Effector memory CD8-positive, alpha-beta T cell (primary cell): ENCODE measurements at places on chromosomes 2 and 18.
A peak's percentile ranks its signal among the peaks of the same experiment; 100 is the strongest.

- no peak for DNase-seq
Observed at GRCh38 chr18:10518595-10519255, 7.1 kb upstream of the NAPG start.

DNA sequence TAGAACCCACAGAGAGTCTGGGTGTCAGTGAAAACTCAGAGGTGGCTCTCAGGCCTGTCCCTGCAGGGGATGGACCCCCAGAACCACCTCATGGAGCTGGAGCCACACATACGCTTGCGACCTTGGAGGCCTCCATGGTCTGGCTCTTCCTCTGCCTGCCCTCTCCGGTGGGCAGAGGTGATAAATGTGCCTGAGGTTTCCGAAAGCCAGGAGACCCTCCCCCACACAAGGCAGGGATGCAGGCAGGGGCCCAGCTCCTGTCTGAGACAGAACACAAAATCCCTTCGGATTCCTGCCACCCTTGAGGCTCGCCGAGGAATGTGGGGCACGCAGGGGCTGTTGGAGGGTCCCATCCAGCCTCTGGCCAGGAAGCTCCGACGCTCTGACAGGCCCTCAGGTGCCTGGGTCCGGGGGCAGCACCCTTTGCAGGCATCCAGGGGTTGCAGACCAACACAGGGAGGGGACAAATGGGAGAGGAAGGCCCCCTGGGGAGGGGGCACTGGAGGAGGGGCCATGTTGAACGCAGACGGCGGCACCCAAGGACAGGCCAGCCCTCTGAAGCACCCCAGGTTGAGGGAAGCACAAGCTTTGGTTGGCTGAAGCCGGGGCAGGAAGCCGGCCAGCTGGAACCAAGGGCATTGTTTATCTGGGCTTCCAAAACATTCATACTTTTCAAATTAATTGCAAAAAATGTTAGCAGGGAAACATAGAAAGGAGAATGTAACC lies 4.1 kb upstream of the SNED1 start:
- no peak for DNase-seq

DNA sequence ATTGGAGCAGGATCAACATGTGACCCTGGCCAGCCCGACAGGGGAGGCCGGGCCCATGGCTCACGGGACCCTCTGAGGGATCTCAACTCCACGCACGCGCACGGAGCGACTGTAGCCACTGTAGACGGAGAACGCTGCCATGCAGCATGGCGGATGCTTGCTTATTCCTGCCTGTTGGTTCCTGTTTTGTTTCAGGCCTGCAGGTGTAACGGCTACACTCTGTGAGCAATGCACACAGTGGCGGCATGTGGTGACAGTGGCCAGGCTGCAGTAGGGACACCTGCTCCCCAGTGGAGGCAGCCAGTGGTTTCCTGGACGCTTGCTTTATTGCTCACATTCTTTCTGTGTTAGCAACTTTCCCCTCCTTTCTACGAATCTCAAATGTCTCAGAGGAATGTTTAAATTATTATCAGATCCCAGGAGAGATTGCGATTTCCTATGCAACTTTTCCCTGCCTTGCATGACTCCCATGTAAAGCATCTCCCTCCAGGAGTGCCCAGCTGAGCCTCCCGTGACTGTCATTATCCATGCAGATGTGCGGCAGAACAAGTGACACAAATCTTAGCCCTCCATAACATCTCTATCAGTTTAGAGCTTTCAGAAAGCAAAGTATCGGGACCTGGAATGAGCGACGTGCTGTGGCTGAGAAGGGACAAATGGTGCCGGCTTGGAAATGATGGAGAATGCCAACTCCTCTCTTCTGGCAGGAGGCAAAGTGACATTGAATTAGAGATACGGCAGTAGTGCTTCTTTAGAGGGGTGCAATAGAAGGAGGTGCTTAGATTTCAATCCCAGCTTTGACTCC lies 209.7 kb downstream of the ASB1 start:
- DNase-seq = no peak

- DNase-seq = no peak
Observed at GRCh38 chr2:241733391-241734207, 831 bp upstream of the D2HGDH start.

- no peak for DNase-seq
Observed at GRCh38 chr18:52391810-52392559, 52.0 kb downstream of the DCC start.

GRCh38 chr2:101884423-101884822 lies 107.3 kb upstream of the IL1R2 start:
- no peak for DNase-seq

DNA sequence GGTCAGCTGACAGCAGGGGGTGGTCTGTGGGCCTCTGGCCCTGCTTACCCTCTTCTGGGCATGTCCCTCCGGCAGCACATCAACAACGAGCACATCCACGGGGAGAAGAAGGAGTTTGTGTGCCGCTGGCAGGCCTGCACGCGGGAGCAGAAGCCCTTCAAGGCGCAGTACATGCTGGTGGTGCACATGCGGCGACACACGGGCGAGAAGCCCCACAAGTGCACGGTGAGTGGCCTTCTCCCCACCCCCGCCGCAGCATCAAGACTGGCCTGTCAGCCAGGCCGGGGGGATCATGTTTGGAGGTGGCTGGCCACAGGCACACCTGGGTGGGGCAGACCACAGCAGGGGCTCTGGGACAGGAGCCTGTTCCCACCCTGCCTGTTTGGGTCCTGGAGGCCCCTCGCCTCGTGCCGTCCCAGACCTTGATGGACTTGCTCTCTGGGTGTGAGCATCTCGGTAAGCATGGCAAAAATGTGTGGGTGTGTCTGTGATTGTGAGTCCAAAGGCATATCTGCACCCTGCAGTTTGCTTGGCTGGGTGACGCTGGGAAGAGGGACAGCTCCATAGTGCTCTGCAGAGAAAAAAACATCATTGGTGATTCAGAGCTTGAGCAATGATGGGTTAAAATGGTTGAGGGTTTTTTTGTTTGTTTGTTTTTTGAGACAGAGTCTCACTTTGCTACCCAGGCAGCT lies 242.8 kb downstream of the GLI2 start:
- no peak for DNase-seq

DNA sequence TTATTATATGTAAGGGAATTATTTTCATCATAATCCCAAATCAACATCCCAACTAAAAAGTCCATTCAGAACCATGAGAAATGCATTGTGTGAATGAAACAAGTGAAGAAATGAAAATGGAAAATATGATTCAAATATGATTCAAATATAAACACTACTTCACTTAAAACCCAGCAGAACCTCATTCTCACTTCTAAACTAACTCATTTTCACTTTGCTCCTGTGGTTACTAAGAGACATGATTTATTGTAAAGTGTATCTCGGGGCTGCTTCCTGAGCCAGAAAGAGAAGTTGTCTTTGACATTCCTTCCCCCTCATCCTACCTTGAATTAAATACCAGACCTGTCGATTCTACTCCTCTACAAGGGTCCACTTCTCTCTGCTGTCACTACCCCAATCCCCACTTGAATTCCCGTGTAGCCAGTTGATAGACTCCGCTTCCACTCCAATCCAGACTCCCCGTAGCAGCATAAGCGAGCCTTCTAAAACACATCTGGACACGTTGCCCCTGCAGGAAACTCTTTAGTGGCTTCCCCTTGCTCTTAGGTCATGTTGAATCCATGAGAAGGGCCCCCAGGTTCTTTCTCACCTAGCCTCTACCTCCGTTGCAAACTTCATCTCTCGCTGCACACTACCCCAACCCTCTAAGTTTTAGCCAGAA lies 697.0 kb upstream of the ID2 start:
- no peak for DNase-seq

GRCh38 chr2:115584507-115584906 lies 1142.1 kb downstream of the DPP10 start:
- no peak for DNase-seq

GRCh38 chr2:136116813-136117390 lies 1.0 kb downstream of the CXCR4 start:
- peak; percentile 80 for DNase-seq

DNA sequence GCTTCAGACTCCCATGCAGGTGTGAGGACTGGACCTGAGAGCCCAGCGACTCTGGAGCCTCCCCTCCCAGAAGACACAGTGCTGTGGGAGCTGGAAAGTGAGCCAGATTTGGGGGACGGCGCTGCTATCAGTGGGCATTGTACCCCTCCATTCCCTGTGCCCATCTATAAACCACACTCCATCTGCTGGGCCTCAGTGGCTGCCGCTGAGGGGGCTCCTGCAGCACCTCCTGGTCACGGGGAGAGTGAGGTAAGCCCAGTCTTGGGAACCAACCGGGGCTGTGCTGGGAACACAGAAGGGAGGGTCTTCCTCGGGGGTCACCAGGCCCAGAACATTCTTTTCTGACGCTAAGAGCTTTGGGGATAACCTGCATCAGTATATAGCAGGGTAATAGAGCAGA lies 9.5 kb downstream of the PSD4 start:
- DNase-seq = no peak

GRCh38 chr2:46981662-46982350 lies 66.2 kb upstream of the MCFD2 start:
- no peak for DNase-seq

- no peak for DNase-seq
Observed at GRCh38 chr2:128558441-128558840, 239.8 kb upstream of the HS6ST1 start.

- no peak for DNase-seq
Observed at GRCh38 chr2:227870710-227871374, 589 bp upstream of the DAW1 start.

GRCh38 chr2:217943446-217944321 lies 59.1 kb downstream of the TNS1 start:
- DNase-seq = no peak

DNA sequence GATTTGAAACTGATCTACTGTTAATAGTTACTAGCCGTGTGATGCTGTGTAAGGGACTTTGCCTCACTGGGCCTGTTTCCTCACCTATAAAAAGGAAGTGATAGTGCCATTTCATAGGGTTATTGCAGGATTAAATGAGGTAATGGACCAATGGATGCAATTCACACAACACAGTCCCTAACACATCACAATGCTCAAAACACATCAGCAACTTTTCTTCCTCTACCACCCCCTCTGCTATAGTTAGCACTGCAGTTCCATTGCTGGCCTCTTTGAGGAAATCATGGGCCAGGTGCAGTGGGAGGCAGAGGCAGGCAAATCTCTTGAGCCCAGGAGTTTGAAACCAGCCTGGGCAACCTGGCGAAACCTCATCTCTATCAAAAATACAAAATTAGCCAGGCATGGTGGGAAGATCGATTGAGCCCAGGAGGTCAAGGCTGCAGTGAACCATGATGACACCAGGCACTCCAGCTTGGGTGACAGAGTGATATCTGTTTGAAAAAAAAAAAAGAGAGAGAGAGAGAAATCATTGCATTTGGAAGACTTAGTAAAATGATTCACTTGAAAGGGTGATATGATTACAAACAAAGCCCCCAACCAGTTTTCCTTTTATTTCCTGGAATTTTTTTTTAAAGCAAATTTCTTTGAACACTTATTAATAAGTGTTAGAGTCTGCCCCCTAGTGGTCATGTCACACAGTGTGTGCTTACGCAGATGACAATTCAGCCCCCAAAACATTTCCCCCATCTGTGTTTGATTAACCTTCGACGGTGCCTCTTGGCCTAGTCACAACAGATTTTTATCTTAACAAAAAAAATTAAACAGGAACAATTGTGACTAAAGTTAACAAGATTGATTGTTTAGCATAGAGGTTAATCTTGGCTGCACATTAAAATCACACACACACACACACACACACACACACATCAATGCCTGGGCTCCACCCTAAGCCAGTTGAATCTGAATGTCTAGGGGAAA lies 88.6 kb upstream of the BCL11A start:
- peak; percentile 13 for DNase-seq

DNA sequence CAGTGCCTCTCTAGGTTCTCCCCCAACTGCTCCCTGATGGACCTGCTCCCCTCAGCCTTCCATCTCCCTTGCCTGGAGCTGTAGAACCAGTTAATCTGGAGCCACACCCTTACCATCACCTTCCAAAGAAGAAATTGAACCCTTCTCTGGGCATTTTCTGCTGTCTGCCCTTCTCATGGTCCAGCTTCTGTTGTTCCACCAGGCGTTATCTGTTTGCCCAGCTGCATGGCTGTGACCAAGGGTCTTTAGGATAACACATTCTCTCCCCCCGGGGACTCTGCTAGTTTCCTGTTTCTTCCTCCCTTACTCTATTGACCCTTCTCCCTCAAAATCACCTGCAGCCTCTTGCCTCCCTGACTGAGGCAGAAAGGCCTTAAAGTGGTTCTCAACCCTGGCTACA lies 3.2 kb upstream of the ANKRD53 start:
- no peak for DNase-seq

- DNase-seq = no peak
Observed at GRCh38 chr18:58544179-58544578, 84.7 kb downstream of the ALPK2 start.

DNA sequence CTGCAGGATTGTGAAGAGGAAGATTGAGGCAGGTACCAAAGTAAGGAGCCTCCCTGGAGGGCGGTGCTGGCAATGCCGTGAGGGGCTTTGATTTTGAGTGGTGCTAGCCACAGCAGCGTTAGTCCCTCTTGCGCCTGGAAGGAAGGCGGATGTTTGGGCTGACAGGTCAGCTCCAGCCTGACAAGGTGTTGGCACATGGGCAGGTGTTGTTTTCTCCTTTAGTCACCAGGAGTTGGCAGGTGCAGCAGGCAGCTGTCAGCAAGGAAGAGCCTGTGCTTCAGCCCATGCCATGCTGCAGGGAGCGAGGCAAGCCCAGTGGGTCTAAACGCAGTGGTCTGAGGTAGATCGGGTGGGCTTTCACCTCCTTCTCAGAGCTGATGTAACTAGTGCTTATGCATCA lies 8.5 kb downstream of the SEC11C start:
- DNase-seq = no peak

DNA sequence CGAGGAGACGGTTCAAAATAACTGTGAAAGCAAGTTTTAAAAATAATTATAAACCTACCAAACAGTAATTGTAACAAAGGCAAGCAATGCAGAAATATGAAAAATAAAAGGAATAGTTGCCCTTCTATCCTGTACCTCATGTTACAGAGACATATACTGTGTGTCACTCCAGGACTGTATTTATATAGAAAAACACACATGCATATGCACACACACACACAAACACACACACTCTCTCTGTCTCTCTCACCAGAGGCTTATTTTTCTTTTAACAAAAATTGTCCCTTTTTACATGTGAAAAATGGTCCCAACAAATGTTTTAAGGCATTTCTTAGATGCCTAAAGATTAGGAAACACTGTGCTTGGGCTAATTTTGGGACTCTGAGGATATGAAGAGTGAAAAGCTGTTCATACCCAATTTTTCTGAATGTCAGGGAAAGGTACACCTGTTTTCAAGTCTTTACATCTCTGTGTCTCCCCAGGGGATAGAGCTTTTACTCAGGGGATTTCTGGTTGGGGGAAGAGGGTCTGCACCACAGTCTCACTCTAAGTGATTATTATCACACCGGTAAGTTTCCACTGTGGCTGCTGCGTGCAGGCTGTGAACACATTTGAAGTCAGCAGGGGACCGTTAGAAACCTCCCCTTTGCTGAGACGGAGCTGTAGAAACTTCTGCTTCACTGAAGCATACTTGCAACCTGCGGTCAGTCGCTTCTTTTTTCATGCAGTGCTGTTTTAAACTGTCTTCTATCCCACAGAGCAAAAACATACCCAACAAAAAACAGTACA lies 51.4 kb upstream of the SPAG16 start:
- DNase-seq = peak; percentile 7

DNA sequence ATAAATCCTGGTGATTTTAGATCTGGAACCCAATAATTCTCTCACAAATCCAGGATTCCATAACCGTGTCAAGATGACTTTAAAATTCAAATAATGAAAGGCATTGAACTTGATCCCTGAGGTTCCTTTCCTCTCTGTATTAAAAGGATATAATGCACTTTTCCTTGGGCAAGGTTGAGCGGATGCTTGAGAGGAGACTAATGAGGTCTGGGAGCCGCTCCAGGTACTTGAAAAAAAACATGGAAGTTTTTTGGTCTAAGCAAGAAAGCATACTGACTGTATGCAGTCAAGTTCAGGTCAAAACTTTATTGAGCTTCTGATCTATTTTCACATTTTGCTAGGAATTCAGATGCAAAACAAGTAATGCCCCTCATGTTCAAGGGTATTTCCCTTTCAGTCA lies 318.5 kb downstream of the RAD51AP2 start:
- no peak for DNase-seq
